ENCODE measurements at places on chromosomes 4 and X.

DNA sequence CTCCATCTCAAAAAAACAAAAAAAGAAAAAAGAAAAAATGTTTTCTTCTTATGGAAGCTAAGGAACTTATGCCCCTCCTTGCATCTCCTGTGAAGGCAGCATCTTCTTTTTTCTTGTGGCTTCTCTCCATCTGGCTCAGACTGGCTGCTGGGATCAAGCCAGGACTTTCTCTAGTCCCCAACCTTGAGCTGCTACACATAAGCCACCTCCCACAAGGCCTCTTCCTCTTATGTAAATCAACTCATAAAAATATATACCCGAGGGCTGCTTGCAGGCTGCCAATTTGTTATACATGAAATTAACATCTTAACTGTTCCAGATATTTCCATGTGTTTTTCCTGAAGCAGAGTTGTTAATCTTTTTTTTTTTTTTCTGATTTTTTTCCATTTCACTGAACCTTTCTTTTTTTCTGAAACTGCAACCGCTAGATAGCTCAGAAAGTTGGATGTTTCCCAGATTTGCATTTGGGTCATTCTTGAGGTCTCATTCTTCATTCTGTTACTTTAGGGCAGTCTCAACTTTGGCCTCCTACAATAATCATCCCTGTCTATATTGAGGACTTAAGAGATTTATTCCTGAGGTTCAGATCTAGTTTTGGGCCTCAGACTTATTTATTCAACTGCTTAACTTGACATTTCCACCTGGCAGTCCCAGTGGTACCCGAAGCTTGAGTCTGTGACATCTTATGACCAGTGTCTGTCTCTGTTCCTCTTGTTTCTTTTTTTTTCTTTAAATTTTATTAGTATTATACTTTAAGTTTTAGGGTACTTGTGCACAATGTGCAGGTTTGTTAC, 10.3 kb downstream of the SNX25 start:
- peak; percentile 90 for DNase-seq

DNA sequence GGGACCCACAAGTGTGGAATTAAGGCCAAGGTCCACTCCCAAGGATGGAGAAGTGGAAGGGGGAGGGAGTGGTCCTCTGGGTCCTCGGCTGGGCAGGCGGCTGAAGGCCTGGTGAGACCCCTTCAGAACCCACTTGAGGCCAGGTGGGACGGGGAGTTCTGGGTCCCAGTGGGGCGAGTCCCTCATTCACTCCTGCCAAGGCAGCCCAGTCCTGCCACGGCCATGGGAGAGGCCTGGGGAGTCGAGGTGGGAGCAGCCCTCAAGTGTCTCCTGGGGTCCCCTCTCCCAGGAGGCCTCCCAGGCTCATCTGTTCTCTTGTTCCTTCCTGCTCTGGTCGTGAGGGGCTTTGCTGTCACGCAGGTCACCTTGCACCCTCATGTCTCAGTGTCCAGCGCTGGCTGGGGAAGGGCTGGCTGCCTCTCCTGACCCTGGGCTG, 6.1 kb upstream of the SH3BP2 start:
- no peak for DNase-seq

GRCh38 chr4:8343967-8344331, 74.4 kb downstream of the HTRA3 start:
- no peak for DNase-seq

DNA sequence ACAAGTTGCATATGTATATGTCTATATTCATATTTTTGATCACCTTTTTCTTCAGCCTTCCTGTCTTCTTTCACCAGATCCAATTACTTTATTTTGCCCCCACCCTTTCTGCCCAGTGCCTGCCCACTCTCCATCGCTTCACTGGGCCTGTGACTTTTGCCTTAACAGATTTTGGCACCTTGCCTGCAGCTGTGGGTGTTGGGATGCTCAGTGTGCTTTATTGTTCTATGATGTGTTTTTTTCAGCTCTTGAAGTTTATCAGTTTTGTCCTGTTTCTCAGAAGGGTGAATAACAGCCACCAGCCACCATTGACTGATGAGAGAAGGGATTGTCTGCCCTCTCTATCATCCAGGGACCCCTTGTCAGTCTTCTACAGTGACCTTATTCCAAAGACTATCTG, 77.2 kb upstream of the GALNT7 start:
- no peak for DNase-seq

GRCh38 chrX:9285342-9285771, 179.5 kb upstream of the TBL1X start:
- DNase-seq, result no peak

- no peak for DNase-seq
Measured at GRCh38 chr4:80309294-80310004, 26.1 kb upstream of the CFAP299 start.

DNA sequence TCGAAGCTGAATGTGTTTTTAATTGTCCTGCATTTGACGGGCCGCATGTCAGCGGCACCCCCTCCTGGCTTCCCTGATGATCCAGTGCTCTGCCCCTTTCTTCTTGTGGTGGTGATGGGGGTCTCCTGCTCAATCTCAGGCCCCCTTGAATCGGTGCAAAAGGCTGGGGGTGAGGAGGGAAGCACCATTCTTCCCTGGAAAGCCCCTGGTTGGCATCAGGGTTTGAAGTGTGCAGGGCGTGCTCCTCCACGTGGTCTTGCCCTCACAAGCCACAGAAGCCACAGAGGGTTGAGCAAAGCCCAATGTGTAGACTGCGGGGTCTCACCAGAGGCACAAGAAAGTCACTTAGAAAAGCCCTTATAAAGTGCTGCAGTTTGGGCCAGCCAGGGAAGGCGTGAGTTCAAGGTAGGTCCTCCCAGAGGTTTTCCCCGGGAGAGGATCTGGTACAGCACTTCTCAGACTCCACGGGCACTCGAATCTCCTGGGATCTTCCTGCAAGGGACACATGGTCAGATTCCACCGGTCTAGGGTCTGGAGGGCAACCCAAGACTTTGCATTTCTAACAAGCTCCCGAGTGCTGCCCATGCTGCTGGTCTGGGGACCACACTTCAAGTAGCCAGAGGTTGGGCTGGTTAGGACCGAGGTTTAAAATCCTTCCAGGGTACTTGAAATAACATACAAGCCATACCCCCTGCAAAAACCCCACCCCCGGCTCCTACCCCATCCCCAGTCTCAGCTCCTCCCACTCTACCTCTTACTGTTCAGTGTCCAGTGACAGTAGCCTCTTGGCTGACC, 35.1 kb downstream of the PSAPL1 start:
- peak; percentile 10 for DNase-seq

All from femur (tissue), 1 donor.